Uterine smooth muscle cell (primary cell): ENCODE measurements at places on chromosomes 16 and 17. TPM values are rescaled to one million over a fixed set of nuclear protein-coding genes. Genes with fewer than 3 reads are reported as not detected.

Gene PRKCA
- 24.8 and 46.7 TPM in 2 replicates for total RNA-seq

Gene C16orf92
- total RNA-seq, result not detected in 2 replicates

Gene FBF1
- 15.2 and 19.8 TPM in 2 replicates for total RNA-seq

Gene NHLRC4
- 1.8 and 2.0 TPM in 2 replicates for total RNA-seq

Gene PRDM7
- total RNA-seq, result not detected in 2 replicates

Gene SHBG
- 0.11 and 0.37 TPM in 2 replicates for total RNA-seq

Gene CCL4
- not detected in 2 replicates for total RNA-seq

Gene FOXC2
- 1.2 and 1.8 TPM in 2 replicates for total RNA-seq

Gene CDH15
- total RNA-seq, result 0.11 and 0.37 TPM in 2 replicates

Gene FOXF1
- 7.2 and 12.2 TPM in 2 replicates for total RNA-seq

Gene NPTX1
- total RNA-seq, result 1.5 and 4.9 TPM in 2 replicates

Gene SYCE1L
- total RNA-seq, result not detected in 2 replicates

Gene FADS6
- total RNA-seq, result not detected in 2 replicates

Gene VASN
- total RNA-seq, result 94.3 and 150 TPM in 2 replicates

Gene TNFSF13
- 0.44 and 0.75 TPM in 2 replicates for total RNA-seq

Gene CENPV
- total RNA-seq, result 13.6 and 35.5 TPM in 2 replicates

Gene KCNH6
- total RNA-seq, result not detected in 2 replicates

Gene BRIP1
- total RNA-seq, result 6.5 and 15.9 TPM in 2 replicates

Gene LRRC75A
- total RNA-seq, result 3.3 and 4.7 TPM in 2 replicates

Gene KRT34
- 133 and 203 TPM in 2 replicates for total RNA-seq

Gene C16orf74
- total RNA-seq, result 18.6 and 26.5 TPM in 2 replicates

Gene CRYM
- total RNA-seq, result 2.2 and 4.4 TPM in 2 replicates

Gene FBXW10
- under 0.01 and 0.12 TPM in 2 replicates for total RNA-seq

Gene IGSF6
- under 0.01 TPM in 1 of 2 replicates, not detected in the other for total RNA-seq

Gene TP53TG3F
- not detected in 2 replicates for total RNA-seq

Gene C17orf50
- not detected in 2 replicates for total RNA-seq

Gene ADAM11
- 0.75 and 0.77 TPM in 2 replicates for total RNA-seq

Gene HS3ST2
- total RNA-seq, result 0.11 and 0.75 TPM in 2 replicates

Gene ABCC3
- total RNA-seq, result 2.2 and 8.7 TPM in 2 replicates

Gene TMEM235
- not detected in 2 replicates for total RNA-seq

Gene TNRC6A
- total RNA-seq, result 32.7 and 36.9 TPM in 2 replicates

Gene TLCD3B
- 0.22 TPM in 1 of 2 replicates, not detected in the other for total RNA-seq

Gene TNK1
- total RNA-seq, result under 0.01 and 0.66 TPM in 2 replicates

Gene TNS4
- total RNA-seq, result not detected in 2 replicates

Gene KRTAP9-1
- not detected in 2 replicates for total RNA-seq

Gene OR3A3
- total RNA-seq, result 0.33 TPM in 1 of 2 replicates, not detected in the other

Gene CACNG1
- total RNA-seq, result not detected in 2 replicates

Gene ZPBP2
- not detected in 2 replicates for total RNA-seq

Gene GCSH
- total RNA-seq, result 29.2 and 35.2 TPM in 2 replicates

Gene C17orf78
- not detected in 2 replicates for total RNA-seq

Gene KRTAP2-3
- 0.12 and 1.00 TPM in 2 replicates for total RNA-seq

Gene CBX2
- total RNA-seq, result 2.0 and 2.3 TPM in 2 replicates

Gene ABCA10
- 0.44 and 1.00 TPM in 2 replicates for total RNA-seq

Gene IGFALS
- under 0.01 and 0.50 TPM in 2 replicates for total RNA-seq

Gene KRTAP4-4
- not detected in 2 replicates for total RNA-seq

Gene CBX8
- 6.9 and 8.5 TPM in 2 replicates for total RNA-seq

Gene RPUSD1
- total RNA-seq, result 20.6 and 26.0 TPM in 2 replicates

Gene ASGR2
- total RNA-seq, result not detected in 2 replicates

Gene GPR142
- total RNA-seq, result not detected in 2 replicates

Gene TBC1D26
- total RNA-seq, result under 0.01 TPM in 2 replicates

Gene CES1
- total RNA-seq, result 0.22 and 1.00 TPM in 2 replicates

Gene MEIOC
- 0.12 and 0.22 TPM in 2 replicates for total RNA-seq
